Esophagus muscularis mucosa (tissue), 4 donors: ENCODE measurements at places on chromosomes 13 and 19. TPM values are rescaled to one million over a fixed set of nuclear protein-coding genes. Genes with fewer than 3 reads are reported as not detected.
A peak's percentile ranks its signal among the peaks of the same experiment; 100 is the strongest.

DNA sequence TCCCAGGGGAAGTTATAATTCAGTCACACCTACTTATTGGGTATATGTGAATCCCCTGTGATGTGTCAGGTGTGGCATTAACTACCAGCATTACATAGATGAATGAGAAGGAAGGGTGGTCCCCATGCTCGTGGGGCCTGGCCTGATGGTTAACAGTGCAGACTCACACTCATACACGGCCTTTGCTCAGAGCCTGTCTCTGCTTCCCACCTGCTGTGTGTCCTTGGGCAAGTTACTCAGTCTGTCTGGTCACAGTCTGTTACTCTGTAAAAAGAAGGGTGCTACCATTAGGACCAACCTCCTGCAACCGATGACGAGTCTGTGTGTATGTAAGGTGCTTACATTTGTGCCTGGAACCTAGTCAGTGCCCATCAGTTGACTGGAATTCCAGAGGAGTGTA, 23.8 kb downstream of the SAFB start:
- no peak for DNase-seq

DNA sequence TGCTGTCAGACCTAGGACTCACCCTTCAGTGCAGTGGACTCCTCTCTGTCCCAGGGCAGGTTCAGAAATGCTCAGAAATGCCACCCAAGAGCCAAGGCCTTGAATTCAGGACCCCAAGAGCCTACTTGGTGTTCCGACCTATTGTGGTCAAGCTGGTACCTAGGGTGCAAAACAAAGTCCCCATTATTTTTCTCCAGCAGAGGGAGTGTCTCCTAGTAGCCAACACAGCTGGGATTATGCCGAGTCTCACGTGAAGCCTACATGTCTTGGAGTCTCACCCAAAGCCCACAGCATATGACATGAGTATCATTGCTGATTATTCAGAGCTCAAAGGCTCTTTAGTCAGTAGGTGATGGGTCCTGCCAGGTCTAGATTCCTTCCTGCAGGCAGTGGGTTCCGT, 671.1 kb upstream of the SPRY2 start:
- DNase-seq: no peak

GRCh38 chr13:113607056-113607888, 22.7 kb downstream of the TFDP1 start:
- DNase-seq: no peak

Gene CNN1
- 3,006 TPM for total RNA-seq

DNA sequence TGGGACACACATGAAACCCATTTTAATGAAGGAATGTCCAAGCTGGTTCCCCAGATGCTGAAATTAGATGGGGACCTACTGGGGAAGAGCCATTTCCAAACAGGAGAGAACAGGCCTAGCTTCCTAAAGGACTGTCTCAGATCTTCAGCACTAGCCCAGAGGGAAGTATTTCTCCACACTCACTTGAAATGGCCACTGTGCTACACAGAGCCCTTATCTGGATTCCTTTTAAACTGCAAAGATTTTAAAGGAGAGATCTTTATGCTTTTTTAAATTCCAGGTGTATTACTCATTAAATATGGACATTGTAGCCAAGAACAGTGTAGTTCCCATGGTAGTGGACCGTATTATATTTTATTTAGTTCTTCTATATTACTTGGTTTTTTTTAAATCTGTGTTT, 255.3 kb downstream of the SHISA2 start:
- no peak for DNase-seq

- DNase-seq: no peak
Measured at GRCh38 chr13:59099182-59099974, 1064.3 kb downstream of the DIAPH3 start.

GRCh38 chr19:35708391-35708790, 4.0 kb downstream of the ZBTB32 start:
- DNase-seq: no peak

DNA sequence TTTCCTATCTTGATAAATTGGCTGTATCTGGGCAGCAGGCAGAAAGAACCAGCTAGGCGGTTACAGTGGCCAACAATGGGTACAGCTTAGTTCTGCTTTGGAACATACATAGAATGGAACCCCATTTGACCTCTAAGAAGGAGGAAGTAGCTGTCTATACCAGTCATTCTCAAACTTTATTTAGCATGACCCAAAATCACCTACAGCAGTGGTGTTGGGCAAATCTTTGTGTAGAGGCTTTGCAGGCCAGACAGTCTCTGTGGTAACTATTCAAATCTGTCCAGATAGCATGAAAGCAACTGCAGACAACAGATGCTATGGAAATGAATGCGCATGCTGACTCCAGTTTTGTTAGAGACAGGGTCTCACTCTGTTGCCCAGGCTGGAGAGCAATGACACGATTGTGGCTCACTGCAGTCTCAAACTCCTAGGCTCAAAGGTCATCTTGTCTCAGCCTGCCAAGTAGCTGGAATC, 12.0 kb upstream of the KCNC3 start:
- no peak for DNase-seq

- peak; percentile 57 for DNase-seq
Measured at GRCh38 chr19:29478578-29479565, 46.9 kb upstream of the VSTM2B start.

Gene ZFP28
- total RNA-seq: 10.3 TPM

DNA sequence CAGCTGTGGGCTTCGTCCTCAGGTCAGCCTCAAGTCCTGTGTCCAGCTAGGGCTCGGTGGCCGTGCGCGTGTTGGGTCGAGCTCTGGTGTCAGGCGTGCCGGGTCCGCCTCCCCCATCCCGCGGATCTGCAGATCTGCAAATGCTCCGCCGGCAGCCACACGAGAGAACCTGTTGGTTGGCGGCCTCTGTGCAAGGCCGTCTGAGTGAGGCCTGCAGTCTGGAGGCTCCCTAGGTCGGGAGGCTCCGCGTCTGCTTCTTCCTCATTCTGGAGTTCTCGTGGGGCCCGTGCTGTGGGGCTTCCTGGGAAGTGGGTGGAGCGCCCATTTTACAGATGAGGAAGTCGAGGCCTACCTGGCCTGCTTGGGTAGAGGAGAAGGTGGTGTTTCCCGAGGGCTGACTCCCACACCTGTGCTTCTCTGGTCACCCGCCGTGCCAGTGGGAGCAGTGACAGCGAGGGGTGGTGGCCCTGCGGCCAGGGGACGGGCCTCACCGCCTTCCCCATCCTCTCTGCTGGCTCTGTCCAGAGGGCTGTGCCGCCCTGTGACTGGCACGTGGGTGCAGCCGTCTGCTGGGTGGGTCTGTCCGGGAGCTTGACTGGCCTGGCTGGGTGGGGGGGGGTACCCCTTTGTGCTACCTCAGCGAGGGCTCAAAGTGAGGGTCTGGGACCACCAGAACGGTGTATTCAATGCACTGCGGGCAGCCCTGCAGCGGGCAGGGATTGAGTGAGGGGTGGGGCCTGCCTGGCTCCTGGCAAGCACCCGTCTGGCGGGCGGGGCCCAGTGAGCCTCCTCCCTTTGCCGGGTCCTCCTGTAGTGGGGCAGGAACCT, 3.3 kb downstream of the CSNK1G2 start:
- DNase-seq: no peak

GRCh38 chr19:4730740-4731171, 7.1 kb upstream of the DPP9 start:
- DNase-seq: no peak

Gene LATS2
- 61.1 TPM for total RNA-seq

Gene KRTDAP
- not detected for total RNA-seq
